ENCODE measurements at places on chromosomes 6 and 20. TPM values are rescaled to one million over a fixed set of nuclear protein-coding genes. Genes with fewer than 3 reads are reported as not detected.

Gene HLA-DOA
- 16.5 TPM for total RNA-seq

Gene IL20RA
- 7.6 TPM for total RNA-seq

Gene EPPIN
- not detected for total RNA-seq

Gene LRRN4
- total RNA-seq, result 2.8 TPM

Gene CLVS2
- not detected for total RNA-seq

DNA sequence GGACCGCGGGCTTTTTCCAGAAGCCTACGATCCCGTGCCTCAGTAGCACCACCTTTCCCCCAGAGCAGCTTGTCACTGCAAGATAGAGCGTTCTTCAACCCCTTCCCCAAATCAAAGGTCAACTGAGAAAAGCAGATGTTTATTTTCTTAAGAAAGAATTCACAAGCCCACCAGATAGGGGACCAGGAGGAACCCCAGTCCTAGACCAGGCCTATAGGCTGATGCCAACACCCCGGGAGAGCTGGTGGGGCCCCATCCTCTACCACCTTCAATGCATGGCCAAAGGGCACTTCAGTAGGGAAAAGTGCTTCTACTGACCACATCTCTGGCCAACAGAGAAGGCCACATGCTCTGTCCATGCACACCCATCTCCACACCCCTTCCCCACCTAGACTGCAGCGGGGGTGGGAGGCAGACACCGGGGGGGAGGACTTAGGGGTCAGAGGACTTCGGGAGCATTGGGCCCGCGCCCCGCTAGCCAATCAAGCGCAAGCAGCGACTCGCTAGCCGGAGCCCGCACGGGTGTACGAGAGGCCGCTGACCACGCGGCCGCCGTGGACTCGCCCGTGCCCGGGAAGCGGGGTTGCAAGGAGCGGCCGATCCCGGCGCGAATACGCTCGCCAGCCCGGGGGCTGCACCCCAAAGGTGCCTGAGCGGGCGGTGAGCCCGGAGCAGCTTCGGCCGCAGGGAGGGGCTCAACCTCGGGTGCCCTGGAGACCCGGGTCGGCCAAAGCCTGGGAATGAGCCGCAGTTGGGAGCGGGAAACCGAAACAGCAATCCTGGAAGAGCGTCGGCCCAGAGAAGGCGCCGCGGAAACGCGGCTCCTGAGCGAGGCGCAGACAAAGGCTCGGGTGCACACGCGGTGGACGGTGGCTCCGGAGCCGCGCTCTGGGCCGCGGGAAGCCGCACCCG, 2.8 kb downstream of the PDE10A start:
- H3K27me3 ChIP-seq, result peaks cover 31% of the 10 kb centered on the region
- H3K4me3 ChIP-seq, result no peak overlapping the region
- no peak for DNase-seq
- peaks cover 12% of the 10 kb centered on the region for H3K4me1 ChIP-seq
- no peak overlapping the region for H3K27ac ChIP-seq

GRCh38 chr20:44714701-44715498, at the start of gene CCN5:
TSS of gene CCN5 (plus strand) at chr20:44715369. CDS start at chr20:44715391, 22 bp downstream.
- no peaks in the 10 kb centered on the region for H3K27me3 ChIP-seq
- no peaks in the 10 kb centered on the region for H3K36me3 ChIP-seq
- DNase-seq, result peak; percentile 93
- H3K4me3 ChIP-seq, result no peak within 1 kb of the TSS
- H3K27ac ChIP-seq, result no peak within 1 kb of the TSS

DNA sequence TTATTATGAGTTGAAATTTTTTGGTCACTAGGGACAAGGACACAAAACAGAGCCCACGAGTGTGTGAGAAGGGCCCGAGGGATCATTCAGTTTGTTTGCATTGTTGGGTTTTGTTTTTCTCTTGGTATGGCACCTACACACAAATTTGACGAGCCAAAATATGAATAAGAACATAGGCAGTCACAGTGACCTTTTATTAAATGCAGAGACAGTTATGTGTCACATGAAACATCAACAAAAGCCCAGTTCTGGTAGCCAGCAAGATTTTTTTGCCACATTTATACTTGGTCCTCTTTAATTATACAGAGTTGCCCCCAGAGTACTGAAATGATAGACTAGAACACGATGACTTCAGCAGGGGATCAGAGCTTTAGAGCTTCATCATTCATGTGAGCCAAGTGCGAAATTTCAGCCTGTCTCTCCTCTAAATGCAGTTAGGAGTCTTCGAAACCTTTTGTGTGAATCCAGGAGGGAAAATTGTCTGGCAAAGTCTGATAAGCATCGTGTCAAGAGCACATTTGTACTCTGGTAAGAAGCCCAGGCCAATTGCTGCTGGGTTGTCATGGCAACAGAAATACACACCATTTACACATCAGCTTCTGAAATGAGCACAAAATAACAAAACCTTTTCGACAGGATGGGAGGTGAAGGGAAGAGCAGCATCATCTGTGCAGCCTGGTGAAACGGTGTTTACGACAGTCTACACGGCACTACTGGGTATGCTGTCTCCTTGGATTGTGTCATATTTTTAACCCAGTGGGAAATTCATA, 79.2 kb upstream of the RIPOR2 start:
- DNase-seq, result no peak
- H3K27ac ChIP-seq, result no peak overlapping the region
- no peaks in the 10 kb centered on the region for H3K36me3 ChIP-seq
- H3K4me1 ChIP-seq, result no peaks in the 10 kb centered on the region

GRCh38 chr6:32107406-32107805, 1.7 kb downstream of the TNXB start:
- no peaks in the 10 kb centered on the region for H3K27me3 ChIP-seq
- peaks cover 5% of the 10 kb centered on the region for H3K4me1 ChIP-seq
- H3K27ac ChIP-seq, result no peak overlapping the region
- H3K36me3 ChIP-seq, result no peaks in the 10 kb centered on the region

GRCh38 chr6:53673162-53673727, 7.7 kb upstream of the KLHL31 start:
- no peak overlapping the region for H3K27ac ChIP-seq
- no peaks in the 10 kb centered on the region for H3K4me1 ChIP-seq
- no peak for DNase-seq
- no peaks in the 10 kb centered on the region for H3K36me3 ChIP-seq
- no peaks in the 10 kb centered on the region for H3K27me3 ChIP-seq
- H3K4me3 ChIP-seq, result no peak overlapping the region

DNA sequence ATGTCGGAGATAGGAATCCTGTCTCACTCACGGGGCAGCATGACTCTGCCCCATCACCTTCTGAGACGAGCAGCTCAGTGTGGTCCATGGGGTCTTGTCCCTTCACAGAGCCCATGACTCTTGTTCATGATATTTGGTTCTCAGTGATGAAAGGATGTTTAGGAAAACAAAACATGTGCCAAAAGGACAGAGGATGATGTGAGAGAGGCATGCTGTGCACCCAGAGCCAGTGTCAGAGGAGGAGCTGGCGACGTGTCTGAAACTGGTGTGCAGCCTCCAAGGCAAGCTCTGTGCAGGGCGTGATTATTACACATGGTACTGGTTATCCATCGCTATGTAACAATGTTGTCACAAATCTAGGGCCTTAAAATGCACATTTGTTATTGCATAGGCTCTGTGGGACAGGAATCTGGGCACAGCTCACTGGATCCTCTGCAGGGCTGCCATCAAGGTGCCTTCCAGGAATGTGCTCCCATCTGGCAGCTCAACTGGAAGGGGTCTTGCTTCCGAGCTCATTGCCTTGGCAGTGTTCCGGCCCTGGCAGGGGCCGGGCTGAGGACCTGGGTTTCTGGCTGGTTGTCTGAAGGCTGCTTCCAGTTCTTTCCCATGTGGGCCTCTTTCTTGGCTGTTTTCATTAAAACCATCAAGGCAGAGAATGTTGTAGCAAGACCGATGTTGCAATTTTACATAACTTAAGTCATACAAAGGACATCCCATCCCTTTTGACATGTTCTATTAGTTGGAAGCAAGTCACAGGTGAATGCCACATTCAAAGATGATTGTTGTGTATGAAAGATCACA, 175.4 kb downstream of the ERMARD start:
- H3K27ac ChIP-seq, result no peak overlapping the region
- peaks cover 7% of the 10 kb centered on the region for H3K4me1 ChIP-seq
- no peak for DNase-seq
- H3K27me3 ChIP-seq, result no peaks in the 10 kb centered on the region
- H3K36me3 ChIP-seq, result no peaks in the 10 kb centered on the region
- no peak overlapping the region for H3K4me3 ChIP-seq

GRCh38 chr20:17648315-17648646, 33.8 kb downstream of the RRBP1 start:
- H3K4me3 ChIP-seq, result no peak overlapping the region
- H3K27me3 ChIP-seq, result no peaks in the 10 kb centered on the region
- no peak overlapping the region for H3K27ac ChIP-seq
- peaks cover 93% of the 10 kb centered on the region for H3K4me1 ChIP-seq
- H3K36me3 ChIP-seq, result no peaks in the 10 kb centered on the region
- peak; percentile 75 for DNase-seq

DNA sequence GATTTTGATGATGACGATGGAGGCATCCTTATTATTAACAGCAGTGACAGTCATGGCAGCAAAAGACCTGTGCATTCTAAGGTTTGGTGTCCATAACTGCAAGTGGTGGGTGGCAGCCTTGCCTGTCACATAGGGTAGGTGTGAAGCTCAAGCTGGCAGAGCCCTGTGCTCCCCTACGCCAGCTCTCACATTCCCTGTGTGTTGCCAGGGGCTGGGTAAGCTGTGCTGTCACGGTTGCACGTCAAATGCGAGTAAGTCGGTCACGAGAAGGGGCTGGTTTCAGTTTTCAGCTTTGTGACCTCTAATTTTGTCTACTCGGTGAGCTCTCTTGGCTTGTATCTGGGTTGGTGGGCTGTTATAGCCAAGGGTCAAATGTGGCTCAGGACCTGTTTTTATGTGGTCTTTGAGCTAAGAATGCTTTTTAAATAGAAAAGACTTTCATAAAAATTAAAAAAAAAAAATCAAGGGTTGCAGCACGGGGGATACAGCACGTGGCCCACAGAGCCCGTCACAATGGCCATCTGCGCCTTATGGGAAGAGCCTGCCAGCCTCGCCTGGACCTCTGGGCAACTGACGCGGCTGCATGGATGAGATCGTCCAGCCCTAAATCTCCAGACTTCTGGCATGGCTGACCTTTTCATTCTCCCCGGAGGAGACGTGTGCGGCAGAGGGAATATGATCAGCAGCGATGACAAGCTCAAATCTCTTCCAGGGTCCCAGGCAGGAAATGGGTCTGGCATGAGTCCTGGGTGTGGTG, 148.5 kb downstream of the PHACTR3 start:
- H3K27ac ChIP-seq, result no peak overlapping the region
- H3K27me3 ChIP-seq, result peaks cover 7% of the 10 kb centered on the region
- DNase-seq, result no peak
- H3K4me1 ChIP-seq, result no peaks in the 10 kb centered on the region
- H3K36me3 ChIP-seq, result no peaks in the 10 kb centered on the region

GRCh38 chr6:43886717-43887339, 116.8 kb downstream of the VEGFA start:
- H3K4me3 ChIP-seq, result no peak overlapping the region
- peaks cover 4% of the 10 kb centered on the region for H3K4me1 ChIP-seq
- H3K27ac ChIP-seq, result no peak overlapping the region
- H3K36me3 ChIP-seq, result no peaks in the 10 kb centered on the region
- no peaks in the 10 kb centered on the region for H3K27me3 ChIP-seq

DNA sequence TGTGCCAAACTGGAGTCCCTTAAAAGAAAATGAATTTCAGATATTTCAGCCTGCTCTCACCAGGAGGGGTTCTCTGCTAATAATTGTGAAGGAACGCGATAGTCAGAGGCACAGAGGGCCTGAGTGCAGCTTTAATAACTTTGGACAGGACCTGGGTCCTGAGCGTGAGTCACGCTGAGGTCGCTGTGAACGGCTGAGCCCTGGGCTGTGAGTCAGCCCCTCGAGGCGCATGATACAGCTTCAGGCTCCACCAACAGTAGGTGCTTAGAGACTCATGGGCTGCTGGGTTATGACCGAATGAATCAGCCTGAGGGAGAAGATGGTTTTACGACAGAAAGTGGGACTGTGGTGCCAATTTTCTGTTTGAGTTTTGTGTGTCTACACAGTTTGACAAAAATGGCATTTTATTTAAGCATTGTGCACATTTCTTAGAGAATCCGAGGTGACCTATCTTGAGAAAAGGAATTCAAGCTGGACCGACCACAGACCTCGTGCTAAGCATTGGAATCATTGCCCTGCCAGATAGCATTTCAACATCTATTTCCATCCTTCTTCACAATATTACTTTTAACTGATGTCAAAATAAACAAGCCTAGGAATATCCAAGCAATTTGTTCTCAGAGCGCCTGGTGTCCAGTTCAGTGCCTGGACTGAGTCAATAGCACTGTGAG, 183.0 kb downstream of the THBS2 start:
- no peaks in the 10 kb centered on the region for H3K27me3 ChIP-seq
- no peak overlapping the region for H3K27ac ChIP-seq
- DNase-seq, result no peak

DNA sequence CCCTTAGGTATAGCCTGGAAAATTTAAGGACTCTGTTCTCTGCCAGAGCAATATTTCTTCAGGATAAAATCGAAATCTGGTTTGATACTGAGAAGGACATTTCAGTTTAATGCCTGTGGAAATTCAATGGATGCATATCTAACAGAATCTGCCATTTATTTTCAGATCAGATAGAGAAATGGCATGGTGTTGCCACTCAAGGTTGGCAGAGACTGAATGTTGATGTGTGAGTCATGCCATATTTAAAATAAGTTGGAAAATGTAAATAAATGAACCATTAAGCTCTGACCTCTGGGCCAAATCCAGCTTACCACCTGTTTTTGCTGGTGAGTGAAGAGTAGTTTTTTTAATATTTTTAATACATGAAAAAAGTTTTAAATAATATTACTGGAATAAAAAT, 594.6 kb downstream of the DOK5 start:
- no peaks in the 10 kb centered on the region for H3K36me3 ChIP-seq
- no peak for DNase-seq
- H3K4me1 ChIP-seq, result no peaks in the 10 kb centered on the region
- H3K4me3 ChIP-seq, result no peak overlapping the region

- no peaks in the 10 kb centered on the region for H3K4me1 ChIP-seq
- H3K27ac ChIP-seq, result no peak overlapping the region
- H3K4me3 ChIP-seq, result peak overlapping the region; percentile 15
- H3K36me3 ChIP-seq, result no peaks in the 10 kb centered on the region
Measured at GRCh38 chr6:18277237-18278006, 13.1 kb upstream of the DEK start.

DNA sequence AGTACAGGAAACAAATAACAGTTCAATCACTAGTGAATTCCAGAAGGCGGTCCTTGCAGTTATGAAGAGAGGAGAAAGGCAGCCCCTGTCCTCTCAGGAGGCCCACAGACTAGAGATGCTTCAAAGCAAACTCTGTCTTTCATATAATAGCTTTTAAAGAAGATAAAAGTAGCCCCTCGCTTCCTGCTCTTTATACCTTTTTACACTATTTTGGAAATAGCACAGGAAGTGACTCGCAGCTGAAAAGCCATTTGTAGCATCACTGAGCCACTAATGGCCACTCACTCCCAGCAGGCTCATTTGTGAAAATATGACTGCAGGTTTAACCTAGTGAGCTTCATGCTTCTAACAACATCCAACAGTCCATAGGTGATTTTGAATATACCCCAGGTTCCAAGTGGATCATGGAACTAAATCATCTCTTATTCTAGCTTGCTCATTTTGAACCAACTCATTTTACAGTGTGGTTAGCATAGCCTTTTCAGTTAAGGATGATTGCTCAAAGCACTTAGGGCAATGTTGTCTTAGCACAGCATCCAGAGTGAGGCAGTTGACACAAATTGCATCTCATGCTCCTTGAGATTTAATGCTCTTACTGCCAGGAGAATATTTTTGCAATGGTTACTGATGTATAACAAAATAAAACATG, 136.0 kb upstream of the NRSN1 start:
- DNase-seq, result no peak
- no peaks in the 10 kb centered on the region for H3K4me1 ChIP-seq
- H3K27me3 ChIP-seq, result no peaks in the 10 kb centered on the region
- H3K36me3 ChIP-seq, result no peaks in the 10 kb centered on the region
- H3K27ac ChIP-seq, result no peak overlapping the region

GRCh38 chr6:134359302-134359701, 41.4 kb upstream of the SGK1 start:
- H3K4me1 ChIP-seq, result no peaks in the 10 kb centered on the region
- H3K4me3 ChIP-seq, result no peak overlapping the region
- H3K27ac ChIP-seq, result no peak overlapping the region
- H3K36me3 ChIP-seq, result no peaks in the 10 kb centered on the region
- DNase-seq, result no peak

All from pancreas (tissue), 10 donors.